AG09319 (cell line): ENCODE measurements at places on chromosomes 3 and 15.

GRCh38 chr3:153740109-153740508 is 381.1 kb upstream of the ARHGEF26 start:
- no peak for DNase-seq

DNA sequence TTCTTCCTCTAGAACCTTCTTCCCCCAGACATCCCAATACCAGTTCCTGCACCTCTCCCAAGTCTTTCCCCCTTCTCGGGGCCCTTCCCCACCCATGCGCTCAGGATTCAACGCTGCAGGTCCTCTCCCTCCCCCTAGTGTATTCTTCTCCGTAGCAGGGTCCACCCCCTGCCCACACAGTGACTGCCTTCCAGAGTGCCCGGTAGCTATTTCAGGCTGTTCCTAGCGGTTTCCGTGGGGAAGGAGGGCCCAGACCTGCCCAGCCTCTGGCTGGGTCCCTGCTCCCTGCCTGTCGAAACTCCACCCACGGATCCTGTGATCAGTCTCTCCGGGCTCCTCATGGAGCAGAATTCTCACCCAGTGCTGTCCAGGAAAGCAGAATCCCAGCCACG is 45.2 kb upstream of the SEC61A1 start:
- DNase-seq, result no peak

DNA sequence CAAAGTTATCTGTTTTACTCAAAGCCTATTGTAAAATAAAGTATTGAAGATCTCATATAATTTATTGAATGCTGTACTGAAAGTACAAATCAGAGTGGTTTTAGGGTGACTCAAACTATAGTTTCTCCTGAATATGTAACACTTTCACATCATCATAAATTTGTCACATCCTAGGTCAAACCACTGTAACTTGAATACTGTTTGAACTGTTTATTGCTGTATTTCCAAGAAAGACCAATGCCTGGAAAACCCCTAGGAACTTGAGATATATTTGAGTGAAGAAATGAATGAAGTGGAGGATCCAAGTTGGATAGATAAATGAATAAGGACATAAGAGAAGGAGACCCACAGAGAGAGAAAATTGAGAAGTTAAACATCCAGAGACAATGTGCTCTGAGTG is 348.2 kb downstream of the GRM7 start:
- no peak for DNase-seq

- no peak for DNase-seq
Measured at GRCh38 chr3:16618721-16619120, 13.5 kb upstream of the DAZL start.

DNA sequence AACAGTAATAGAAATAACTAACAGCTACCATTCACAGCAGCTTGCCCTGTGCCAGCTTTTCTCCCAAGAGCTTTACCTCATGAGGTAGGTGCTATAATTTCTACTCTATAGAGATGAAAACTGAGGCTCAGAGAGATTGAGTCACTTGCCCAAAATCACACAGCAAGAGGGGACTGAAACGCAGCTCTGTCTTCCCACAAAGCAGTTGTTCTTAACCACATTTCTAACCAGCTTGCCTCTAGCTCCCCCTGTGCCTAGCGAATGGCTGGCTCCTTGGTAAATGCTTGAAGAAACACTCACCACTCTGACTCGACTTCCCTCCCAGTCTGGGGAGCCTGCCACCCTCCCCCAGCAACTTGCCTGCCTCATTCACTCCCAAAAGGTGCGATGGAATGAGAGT is 15.6 kb upstream of the TMEM40 start:
- no peak for DNase-seq

DNA sequence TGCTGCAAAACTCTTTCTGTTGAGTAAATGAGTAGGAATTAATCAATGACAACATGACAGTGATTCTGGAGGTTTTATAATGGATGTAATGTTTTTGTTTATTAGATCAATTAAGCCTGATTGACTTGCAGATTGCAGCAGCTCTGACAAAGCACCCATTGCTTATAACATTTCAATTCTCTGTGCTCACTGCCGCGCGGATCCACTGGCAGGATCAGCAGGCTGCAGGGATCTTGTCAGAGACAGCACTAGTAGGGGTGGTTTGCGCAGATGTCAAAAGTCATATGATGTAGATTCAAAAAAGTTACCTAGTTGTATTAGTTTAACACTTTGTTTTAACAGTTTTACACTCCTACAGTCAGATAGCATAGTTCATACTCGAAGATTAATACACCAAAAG is 93.4 kb downstream of the MBNL1 start:
- DNase-seq, result no peak

GRCh38 chr3:86180696-86181095 is 810.3 kb downstream of the VGLL3 start:
- DNase-seq, result no peak

GRCh38 chr15:48360841-48361240 is 29.6 kb downstream of the DUT start:
- DNase-seq, result no peak

GRCh38 chr3:32454731-32455608 is 47.7 kb downstream of the CMTM6 start:
- DNase-seq, result no peak

DNA sequence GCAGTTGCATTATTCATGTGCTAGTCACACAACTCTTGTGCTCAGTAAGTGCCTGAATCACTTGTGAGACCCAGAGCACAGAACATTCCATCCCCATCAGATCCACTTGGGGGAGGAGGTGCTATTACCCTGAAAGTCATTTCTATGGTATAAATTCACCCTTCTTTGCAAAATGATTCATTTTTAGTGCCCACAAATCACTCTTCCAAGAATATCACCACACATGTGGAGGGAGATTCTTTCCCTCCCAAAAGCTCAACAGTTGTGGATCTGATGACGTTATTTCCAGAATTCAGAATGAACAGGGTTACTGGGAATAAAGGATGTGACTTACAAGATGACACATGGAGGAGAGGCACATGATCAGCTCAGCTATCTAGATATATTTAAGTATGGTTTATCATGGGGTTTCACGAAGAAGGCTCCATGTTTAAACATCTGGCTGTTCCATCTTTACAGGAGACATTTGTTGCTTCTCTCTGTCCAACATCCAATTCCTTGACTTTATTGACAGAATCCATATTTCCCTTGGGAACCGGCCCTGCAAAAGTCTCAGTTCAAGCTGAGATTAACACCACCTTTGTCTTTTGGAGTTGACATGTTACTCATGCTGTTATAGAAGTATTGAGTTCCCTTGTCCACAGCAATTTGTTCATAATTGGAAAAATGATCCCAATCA is 214.2 kb upstream of the PROK2 start:
- DNase-seq, result peak; percentile 14

DNA sequence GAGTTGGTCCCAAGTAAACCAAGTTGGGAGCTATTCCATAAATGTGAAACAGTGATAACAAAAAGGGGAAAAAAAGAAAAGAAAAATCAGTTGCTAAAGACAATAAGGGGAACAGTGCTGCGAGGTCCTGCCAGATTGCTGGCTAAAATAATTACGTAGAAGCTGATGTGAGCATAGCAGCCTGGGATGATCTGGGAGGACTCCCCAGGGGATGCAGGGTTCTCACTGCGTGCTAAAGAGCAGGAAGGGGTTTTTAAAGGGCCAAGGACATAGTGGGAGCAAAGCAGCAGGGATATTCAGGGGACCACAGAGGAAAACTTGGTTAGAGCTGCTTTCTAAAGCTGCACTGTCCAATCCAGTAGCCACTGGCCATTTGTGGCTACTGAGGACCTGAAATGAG is 133.0 kb upstream of the UMPS start:
- no peak for DNase-seq

DNA sequence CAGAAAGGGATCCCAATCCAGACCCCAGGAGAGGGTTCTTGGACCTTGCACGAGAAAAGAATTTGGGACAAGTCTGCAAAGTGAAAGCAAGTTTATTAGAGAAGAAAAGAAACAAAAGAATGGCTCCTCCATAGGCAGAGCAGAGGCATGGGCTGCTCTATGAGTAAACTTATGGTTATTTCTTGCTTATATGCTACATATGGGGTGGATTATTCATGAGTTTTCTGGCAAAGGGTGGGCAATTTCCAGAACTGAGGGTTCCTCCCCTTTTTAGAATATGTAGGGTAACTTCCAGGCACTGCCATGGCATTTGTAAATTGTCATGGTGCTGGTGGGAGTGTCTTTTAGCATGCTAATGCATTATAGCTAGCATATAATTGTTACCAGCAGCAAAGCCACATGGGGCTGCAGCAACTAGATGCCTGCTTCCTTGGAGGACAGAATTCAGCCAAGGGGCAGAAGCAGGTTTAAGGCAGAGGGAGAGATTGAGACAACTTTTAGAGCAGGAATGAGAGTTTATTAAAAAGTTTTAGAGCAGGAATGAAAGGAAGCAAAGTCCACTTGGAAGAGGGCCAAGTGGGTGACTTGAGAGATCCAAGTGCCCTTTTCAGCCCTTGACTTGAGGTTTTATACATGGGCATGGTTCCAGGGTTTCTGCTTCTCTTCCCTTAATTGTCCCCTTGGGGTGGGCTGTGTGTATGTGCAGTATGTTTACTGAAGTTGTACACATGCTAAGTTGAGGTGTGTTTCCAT is 41.3 kb downstream of the METTL6 start:
- DNase-seq, result no peak

DNA sequence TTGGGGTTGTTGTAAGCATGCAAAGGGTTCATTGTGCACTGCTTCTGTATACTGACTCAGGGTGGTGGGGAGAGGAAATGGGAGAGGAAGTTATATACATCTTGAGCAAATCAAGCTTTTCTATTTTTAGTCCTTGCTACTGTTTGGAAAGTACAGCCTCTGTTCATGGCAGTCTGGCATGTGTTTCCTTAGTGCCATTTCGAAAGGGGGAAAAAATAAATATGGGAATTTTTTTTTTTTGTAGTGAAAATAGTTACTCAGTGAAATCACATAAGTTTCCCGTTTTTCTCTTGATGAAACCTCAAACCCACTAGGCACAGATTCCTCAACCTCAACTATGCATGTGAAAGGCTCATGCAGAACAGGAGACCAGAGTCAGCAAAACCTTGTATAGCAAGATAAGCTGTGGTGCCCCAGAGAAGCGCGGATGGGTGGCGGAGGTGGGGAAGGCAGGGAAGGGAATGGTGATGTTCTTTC is 353.3 kb downstream of the LPP start:
- peak; percentile 79 for DNase-seq

- no peak for DNase-seq
Measured at GRCh38 chr15:28876845-28877185, 9.0 kb upstream of the APBA2 start.

- DNase-seq, result no peak
Measured at GRCh38 chr3:105365391-105366325, 1.1 kb upstream of the ALCAM start.

GRCh38 chr3:4376499-4376898 is 73.3 kb downstream of the SETMAR start:
- DNase-seq, result no peak

DNA sequence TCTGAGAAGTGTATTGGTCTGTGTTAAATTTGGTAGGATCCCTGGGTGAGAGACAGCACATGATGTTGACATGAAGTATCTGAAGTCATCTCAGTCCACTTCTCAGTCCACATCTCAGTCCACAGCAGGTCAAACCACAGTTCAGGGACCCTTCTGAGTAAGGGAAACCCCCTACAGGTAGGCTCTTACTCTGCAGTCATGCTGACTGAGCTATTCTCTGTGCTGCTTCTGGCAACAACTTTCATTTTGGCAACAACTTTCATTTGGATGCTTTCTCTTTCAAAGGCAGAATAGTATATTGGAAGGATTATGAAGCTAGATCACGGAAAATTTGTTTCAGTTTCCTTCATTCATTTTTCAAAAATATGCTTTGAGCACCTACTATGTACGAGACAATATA is 178.2 kb upstream of the GOLIM4 start:
- no peak for DNase-seq

DNA sequence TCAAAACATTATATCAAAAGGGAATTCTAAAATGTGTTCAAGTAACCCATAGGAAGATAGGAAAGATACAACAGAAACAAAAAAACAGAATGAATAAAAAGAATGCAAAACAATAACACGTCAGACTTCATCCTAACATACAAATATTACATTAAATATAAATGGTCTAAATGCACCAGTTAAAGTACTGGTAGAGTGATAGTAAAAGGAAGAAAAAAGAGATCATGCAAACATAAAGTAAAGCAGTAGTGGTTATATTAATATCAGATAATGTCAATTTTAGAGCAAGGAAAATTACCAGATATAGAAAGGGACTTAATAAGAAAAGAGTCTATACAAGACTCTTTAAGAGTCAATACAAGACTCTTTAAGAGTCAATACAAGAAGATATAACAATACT is 755.7 kb downstream of the MCTP2 start:
- DNase-seq, result no peak

GRCh38 chr15:62407216-62407615 is 242.1 kb upstream of the C2CD4B start:
- no peak for DNase-seq

DNA sequence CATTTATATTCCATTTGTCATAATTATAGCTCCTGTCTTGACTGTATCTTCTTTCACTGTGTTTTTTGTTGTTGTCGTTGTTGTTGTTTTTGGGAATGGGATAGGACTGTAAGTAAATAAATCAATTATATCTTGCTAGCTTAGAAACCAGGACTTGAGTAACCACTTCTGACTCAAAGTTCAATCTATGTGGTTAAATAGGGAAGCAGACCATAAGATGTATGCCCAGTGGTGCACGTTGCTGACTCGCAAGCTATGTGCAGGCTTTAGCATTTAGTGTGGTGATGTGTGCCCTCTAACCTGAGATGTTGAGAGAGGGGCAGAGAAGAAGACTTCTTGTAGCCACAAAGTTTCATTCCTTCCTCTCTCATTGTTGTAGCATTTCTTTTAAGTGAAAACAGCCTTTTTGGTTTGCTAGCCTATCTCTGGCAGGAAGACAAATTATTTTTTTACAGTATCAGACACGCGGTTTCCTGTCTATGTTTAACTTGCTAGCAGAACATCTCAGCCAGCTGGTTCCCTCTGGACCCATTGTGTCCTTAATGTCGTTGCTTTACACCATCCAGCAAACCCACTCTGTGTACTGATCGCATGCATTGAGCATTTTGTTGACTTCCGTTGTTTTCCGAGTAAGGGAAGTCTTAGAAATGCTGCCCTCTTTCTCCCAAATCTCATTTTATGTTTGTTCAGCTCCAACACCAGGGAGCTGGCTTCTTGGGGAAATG is 52.1 kb downstream of the TGFBR2 start:
- no peak for DNase-seq

DNA sequence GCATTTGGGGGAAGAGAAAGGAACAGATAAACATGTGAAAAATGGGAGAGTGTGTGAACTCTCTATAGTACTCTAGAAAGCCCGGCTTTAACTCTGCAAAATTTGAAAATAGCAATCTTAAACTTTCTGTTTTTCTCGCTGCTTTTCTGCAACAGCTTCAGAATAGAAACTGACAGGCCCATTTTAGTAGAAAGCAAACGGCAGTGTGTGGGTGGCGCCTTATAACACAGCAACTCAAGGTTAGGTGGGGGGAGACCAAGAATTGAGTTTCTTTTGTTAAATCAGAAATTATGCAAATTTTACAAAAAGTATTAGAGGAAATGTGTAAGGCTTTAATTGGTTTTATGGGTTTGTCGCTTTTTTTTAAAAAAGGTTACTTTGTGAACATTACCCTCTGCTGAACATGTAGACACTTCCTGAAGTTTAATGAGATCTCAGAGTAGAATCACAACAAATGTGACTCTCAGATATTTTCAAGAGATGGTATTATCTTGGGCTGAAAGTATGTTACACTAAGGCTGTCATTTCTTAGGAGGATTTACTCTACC is 107.0 kb downstream of the PTPRG start:
- no peak for DNase-seq

- DNase-seq, result no peak
Measured at GRCh38 chr15:72058585-72058984, 59.4 kb downstream of the MYO9A start.
